Thyroid gland (tissue), 4 donors: ENCODE measurements at places on chromosomes 16 and 17.

- DNase-seq: no peak
These were observed 120.9 kb downstream of the DNAH9 start for GRCh38 chr17:11719203-11719602.

GRCh38 chr16:67669499-67670101 lies 3.0 kb downstream of the C16orf86 start:
- no peak for DNase-seq

- no peak for DNase-seq
These were observed 87.8 kb upstream of the NOL11 start for GRCh38 chr17:67629971-67630320.

DNA sequence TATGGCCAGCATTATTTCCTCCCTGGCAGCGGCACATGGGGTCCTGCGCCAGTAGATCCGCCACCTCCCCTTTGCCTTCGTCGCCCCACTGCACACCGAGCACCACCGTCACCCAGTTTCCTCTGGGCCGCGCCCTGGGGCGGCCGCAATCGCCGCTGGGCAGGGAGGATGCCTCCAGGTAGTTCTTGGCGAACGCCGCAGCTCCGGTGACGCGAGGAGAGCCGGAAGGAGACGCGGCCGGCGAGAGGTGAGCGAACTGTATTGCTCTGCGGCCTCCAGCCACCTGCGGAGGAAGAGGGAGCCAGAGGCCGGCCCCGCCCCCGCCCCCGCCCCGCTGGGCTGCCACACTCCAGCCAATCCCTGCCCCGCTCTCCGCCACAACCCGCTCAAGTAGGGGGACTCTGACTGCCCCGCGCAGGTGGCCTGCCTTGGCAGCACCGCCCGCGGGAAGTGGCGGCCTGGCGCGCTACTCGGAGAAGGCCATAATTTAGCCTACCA lies 11.8 kb upstream of the SLFN13 start:
- DNase-seq: peak; percentile 90

GRCh38 chr16:11167581-11167980 lies 88.4 kb downstream of the SOCS1 start:
- DNase-seq: no peak
